ENCODE measurements at places on chromosomes 11 and 22.

- DNase-seq, result no peak
These were observed 134.9 kb downstream of the DBX1 start for GRCh38 chr11:20025332-20025840.

DNA sequence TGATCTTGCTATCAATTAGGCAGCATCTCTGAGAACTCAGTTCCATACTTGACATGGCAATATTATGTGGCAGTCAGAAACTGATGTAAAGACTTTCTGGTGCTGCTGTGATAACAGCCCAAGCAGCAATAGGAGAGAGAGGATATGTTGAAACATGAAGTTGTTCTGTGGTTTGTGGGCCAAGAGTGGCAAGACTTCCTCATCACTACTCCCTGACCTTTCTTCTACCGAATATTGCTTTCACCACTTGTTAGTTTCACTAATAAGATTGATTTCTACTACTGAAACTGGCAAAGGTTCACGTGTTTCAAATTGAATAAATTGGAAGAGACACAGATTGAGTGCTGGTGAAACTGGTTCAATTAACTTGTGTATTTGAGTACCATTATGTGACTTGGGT is 852.6 kb upstream of the RAG2 start:
- no peak for DNase-seq

GRCh38 chr22:42217019-42217751 is 53.3 kb downstream of the TCF20 start:
- DNase-seq, result no peak

DNA sequence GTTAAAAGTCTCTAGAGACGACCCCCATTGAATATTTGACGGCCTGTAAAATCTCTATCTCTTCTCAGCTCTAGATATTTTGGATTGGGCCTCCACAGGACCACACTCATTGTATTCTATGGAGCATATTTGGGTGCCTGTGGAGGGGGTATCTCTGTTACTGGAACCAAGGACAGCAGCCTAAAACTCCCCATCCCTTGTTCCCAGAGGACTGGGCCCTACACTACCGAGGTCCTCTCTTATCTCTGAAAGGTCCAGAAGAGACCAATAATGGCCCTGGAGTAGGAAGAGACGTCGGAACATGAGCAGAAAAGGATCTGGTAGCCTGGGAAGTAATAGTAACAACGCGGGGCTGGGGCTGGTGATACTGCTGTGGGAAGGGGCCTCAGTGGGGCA is 542 bp downstream of the HPS4 start:
- no peak for DNase-seq

GRCh38 chr22:31253949-31254348 is 38.3 kb downstream of the PIK3IP1 start:
- DNase-seq, result no peak

- no peak for DNase-seq
These were observed 224.1 kb downstream of the CADM1 start for GRCh38 chr11:115279813-115280761.

- DNase-seq, result no peak
These were observed 2.2 kb downstream of the PAK1 start for GRCh38 chr11:77471558-77472193.

- DNase-seq, result no peak
These were observed 81.1 kb upstream of the WNT7B start for GRCh38 chr22:46058091-46058420.

- DNase-seq, result no peak
These were observed 243.7 kb upstream of the TBCEL start for GRCh38 chr11:120780239-120780638.

DNA sequence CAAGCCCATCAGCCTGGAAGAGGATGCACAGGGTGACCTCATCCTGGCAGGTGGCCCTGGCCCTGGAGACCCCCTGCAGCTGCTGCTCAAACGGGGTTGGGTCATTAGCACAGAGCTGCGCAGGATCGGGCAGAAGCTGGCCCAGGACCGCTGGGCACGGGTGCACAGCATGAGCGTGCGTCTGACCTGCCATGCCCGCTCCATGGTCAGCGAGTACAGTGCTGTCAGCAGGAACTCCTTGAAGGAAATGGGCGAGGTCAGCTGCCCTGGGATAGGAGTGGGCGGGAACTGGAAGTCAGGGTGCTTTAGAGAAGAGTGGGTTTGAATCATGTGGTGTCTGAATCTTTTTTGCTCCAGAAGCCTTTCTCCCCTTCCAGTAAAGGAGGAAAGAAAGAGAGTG is 61.1 kb downstream of the INSC start:
- DNase-seq, result no peak

DNA sequence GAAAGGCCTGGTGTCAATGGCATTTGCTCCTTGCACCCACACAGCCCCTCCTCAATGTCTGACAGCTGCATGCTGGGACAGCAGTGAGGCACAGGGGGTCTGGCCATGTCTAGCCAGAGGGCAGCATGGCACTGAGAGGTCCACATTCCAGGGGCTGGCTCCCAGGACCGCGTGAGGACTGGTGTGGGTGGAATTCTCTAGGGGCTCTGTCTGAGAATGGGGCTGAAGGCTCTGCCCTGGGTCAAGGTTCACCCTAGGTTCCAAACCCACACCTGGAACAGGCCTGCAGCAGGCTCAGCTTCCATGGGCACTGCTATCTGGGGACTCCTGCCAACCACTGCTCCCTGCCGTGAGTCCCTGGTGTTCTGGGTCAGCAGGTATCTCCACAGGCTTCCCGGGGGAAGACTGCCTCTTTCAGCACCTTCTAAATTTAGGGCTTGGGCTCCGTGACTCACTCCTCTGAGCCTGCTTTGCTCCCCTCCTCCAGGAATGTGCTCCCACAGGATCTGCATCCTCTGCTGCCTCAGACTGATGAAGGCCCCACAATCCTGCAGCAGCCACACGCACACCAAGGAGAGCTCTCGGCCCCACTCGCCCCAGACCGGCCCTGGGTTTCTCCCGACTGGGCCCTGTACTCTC is 4.2 kb downstream of the STARD10 start:
- no peak for DNase-seq

GRCh38 chr22:21450320-21450831 is 16.8 kb upstream of the TMEM191C start:
- no peak for DNase-seq

DNA sequence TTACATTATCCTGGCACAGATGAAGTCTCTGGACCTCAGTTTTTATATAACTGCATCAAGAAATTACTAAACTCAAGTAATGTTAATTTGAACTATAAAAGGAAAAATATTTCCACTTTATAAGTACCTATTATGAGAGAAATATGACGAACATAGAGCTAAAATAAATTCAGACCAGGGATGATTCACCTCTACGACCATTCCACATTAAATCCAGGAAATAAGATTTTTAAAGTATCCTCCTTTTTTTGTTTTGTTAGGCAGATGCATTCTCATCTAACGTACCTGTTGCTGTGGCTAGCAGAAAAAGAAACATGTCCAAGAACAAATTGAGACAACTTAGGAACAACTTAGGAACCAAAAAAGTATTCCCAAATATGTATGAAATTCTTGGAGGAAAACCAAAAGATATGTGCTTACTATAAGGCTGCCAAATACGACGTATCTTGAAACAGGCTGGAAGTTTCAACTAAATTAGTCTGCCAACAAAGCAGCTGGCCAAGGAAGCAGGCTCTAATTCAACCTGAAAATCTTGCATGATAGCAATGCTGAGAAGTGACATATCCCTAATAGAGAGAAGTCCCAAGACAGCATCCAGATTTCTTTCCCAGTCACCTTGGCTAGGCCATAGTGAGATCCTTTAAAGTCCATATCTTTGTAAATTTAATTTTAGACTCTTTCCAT is 15.7 kb downstream of the SPTY2D1 start:
- DNase-seq, result no peak
